ENCODE measurements at places on chromosomes 4 and X.

- DNase-seq = no peak
These were observed 20.5 kb upstream of the SUPT20HL1 start for GRCh38 chrX:24339911-24340310.

DNA sequence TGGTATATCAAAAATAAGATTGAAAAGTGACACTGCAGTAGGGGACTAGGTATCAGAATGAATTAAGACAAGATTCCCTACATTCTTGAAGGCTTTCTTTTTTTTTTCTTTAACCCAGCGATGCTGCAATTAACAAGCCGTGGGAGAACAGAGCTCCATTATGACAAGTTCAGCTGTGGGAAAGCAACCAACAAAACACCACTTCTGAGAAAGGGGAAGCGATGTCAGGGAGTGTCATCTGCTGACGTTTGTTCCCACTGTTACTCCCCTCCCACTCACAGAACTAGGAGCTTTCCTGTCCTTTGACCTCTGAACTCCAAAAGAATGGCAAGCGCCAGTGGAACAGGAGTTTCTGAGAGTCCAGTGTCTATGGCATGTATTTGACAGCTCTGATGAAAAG, 90.2 kb upstream of the SLITRK2 start:
- no peak for DNase-seq

DNA sequence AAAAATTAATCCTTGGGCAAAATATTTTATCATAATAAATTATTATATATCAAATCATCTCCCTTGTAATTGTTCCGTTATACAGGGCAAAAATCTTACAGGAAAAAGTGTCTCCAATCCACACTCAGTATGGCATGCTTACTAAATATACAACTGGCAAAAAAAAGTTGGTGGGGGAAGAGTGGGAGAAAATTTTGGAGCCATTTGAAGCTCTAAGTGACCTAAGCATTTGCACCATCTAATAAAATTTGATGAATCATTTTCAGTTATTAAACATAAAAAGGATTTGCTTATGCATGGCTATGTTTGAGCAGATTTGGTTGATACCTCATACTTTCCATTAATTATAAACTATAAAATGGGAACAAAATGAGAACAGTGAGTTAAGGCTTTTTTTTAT, 68.1 kb upstream of the FAM9C start:
- DNase-seq = no peak

- no peak for DNase-seq
These were observed 78.3 kb upstream of the HELT start for GRCh38 chr4:184939978-184940377.

DNA sequence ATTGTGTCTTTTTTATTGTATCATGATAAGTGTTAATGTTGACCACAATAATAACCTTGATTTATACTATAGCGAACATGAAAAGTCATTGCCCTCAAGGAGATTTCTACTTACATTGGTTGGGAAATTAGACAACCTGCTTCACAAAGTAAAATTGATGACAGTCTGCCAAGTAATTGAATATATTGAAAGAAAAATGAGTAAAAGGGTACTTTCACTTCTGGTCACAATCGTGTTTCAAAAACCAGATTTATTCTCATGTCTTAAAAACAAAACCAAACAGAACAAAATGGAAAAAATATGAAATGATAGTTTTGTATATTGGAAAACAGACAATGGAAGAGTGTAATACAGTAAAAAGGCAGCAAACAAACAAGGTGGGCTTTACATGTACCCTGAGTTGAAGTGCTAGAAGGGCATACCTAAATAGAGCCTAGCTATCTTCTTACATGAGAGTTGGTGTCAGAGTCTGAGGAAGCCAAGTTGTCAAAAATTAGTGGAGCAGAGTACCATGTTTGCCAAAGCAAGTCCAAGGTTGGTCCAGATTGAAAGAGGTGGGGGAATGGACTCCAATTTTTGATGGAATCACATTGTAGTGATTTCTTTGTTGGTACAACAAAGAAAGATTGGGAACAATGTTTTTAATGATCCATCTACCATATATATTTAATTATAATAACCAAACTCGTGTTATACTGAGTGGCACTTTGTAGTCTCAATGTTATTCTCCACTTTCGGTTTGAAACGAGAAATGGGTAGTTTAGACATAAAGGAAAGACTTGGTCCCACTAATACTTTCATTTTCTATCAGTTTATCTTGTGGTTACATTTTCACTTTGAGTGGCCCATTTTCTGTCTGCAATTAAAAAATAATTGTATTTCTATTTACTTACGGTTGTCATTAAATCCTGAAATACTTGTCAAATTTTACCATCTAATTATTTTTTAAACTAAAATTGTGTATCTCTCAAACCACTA, 775.6 kb downstream of the STIM2 start:
- no peak for DNase-seq
